Fibroblast of lung (primary cell): ENCODE measurements at places on chromosomes 16 and 17.

GRCh38 chr17:80243526-80244433 is 16.9 kb upstream of the RNF213 start:
- peaks cover 4% of the 10 kb centered on the region for H3K36me3 ChIP-seq
- no peaks in the 10 kb centered on the region for H3K4me1 ChIP-seq
- no peak for DNase-seq
- H3K27ac ChIP-seq = no peak overlapping the region

GRCh38 chr17:52157603-52158449 is 688 bp downstream of the CA10 start:
- no peak overlapping the region for H3K4me3 ChIP-seq
- DNase-seq = no peak
- no peaks in the 10 kb centered on the region for H3K36me3 ChIP-seq
- H3K4me1 ChIP-seq = no peaks in the 10 kb centered on the region

DNA sequence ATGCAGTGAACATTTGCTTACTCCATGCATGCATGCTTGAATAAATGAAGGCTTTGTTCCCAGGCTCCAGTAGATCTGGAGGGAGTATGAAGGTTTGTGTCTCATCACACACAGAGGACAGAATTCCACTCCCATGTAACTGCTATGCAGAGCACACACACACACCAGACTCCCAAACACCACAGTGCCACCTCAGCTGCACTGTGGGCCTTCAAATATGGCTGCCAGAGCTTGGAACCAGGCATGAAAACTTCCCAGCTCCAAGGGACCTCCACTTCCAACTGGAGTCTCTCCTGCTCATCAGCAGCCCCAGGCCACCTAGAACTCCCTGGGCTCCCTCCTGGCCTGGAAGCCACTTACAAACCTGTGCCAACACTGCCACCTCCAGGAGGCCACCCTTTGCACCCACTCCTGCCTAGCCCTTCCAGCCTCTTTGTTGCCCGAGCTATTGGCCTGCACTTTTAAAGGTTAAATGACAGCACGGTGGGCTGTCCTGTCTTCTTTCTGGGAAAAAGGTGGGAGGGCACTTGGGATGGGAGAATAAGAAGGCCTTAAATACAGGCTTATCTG is 151.2 kb downstream of the ZNF423 start:
- H3K27me3 ChIP-seq = no peaks in the 10 kb centered on the region
- no peak for DNase-seq
- H3K36me3 ChIP-seq = no peaks in the 10 kb centered on the region
- no peaks in the 10 kb centered on the region for H3K4me1 ChIP-seq

GRCh38 chr17:65062171-65062915 is 5.8 kb upstream of the GNA13 start:
- DNase-seq = no peak
- no peak overlapping the region for H3K4me3 ChIP-seq
- no peaks in the 10 kb centered on the region for H3K27me3 ChIP-seq

DNA sequence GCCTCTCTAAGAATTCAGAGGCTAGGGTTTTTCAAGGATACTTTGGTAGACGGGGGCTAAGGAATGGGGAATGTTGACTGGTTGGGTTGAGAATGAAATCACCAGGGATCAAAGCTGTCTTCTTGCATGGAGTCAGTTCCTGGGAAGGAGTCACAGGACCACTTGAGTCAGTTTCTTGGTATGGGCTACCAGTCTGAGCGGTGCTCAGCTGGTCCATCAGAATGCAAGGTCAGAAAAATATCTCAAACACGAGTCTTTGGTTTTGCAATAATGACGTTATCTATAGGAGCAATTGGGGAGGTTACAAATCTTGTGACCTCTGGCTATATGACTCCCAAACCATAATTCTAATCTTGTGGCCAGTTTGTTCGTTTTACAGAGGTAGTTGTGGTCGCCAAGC is 18.4 kb downstream of the CHD9NB start:
- H3K4me1 ChIP-seq = no peaks in the 10 kb centered on the region
- H3K27me3 ChIP-seq = no peaks in the 10 kb centered on the region
- no peak overlapping the region for H3K27ac ChIP-seq
- DNase-seq = peak; percentile 33
- H3K36me3 ChIP-seq = no peaks in the 10 kb centered on the region

- no peak overlapping the region for H3K27ac ChIP-seq
- DNase-seq = no peak
- H3K4me1 ChIP-seq = no peaks in the 10 kb centered on the region
- H3K4me3 ChIP-seq = no peak overlapping the region
Observed at GRCh38 chr16:88370365-88370764, 12.4 kb upstream of the ZNF469 start.

DNA sequence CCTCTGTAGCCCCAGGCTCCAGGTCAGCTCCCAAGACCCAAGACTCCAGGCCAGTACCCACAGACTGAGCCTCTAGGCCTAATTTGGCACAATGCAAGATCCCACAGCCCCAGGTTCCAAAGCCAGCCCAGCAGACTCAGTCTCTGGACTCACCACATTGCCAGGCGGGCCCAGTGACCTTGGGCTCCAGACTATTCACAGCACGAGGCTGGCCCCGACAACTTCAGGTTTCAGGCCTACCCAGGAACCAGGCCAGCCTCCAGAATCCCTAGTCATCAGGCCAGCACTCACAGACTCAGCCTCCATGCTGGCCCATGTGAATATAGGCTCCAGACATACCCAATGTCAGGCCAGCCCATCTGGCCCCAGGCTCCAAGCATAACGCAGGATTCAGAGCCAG is 103.8 kb downstream of the CEP112 start:
- no peak overlapping the region for H3K27ac ChIP-seq
- no peak for DNase-seq
- no peak overlapping the region for H3K4me3 ChIP-seq
- no peaks in the 10 kb centered on the region for H3K4me1 ChIP-seq

DNA sequence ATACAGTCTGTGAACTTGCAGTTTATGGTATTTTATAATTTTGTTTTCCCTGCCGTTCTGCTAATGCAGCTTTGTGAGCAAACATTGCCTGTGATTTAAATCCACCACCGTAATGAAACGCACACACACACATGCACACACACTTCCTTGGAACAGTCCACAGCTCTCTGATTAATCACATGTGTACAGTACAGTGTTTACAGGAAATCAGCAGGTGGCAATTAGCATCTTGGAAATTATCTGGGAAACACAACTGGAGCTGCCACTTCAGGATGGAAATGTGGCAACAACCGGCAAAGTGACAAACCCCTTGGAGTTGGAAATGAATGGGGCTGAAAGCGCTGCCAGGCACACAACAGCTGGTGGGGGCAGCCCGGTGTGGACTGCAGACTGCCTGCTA is 12.9 kb upstream of the ZKSCAN2 start:
- no peak overlapping the region for H3K27ac ChIP-seq
- DNase-seq = no peak
- H3K36me3 ChIP-seq = no peaks in the 10 kb centered on the region
- no peaks in the 10 kb centered on the region for H3K4me1 ChIP-seq
- H3K27me3 ChIP-seq = no peaks in the 10 kb centered on the region
